ENCODE measurements at places on chromosomes 13 and 19.

DNA sequence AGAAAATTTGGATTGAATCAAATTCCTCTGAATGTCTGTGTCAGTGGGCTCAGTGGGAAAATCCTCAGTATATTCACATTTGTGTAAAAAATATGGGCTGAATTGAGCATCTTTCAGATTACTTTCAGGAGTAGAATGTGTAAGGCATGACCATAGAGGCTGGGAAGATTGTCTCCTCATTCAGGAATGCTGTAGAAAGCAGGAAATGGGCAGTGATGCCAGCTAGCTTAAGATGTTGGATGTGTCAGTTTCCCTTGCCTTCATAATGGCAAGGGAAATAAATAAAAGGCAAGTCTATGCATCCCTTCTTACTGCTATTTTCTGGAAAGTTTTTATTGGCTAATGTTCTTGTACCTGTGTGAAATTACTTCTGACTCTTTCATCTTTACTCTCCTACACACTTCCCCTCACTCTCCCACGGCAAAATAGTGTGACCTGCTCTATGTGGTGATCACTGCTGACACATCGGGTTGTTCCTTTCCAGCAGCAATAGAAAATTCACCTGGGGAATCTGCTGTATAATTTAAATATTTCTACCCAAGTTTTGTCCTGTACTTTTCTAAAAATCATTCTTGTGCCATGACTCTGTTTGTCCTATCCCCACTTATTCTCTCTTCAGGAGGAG lies 103.2 kb downstream of the LMO7 start:
- DNase-seq, result no peak

- no peak for DNase-seq
Observed at GRCh38 chr19:40982594-40983101, 8.4 kb upstream of the CYP2B6 start.

DNA sequence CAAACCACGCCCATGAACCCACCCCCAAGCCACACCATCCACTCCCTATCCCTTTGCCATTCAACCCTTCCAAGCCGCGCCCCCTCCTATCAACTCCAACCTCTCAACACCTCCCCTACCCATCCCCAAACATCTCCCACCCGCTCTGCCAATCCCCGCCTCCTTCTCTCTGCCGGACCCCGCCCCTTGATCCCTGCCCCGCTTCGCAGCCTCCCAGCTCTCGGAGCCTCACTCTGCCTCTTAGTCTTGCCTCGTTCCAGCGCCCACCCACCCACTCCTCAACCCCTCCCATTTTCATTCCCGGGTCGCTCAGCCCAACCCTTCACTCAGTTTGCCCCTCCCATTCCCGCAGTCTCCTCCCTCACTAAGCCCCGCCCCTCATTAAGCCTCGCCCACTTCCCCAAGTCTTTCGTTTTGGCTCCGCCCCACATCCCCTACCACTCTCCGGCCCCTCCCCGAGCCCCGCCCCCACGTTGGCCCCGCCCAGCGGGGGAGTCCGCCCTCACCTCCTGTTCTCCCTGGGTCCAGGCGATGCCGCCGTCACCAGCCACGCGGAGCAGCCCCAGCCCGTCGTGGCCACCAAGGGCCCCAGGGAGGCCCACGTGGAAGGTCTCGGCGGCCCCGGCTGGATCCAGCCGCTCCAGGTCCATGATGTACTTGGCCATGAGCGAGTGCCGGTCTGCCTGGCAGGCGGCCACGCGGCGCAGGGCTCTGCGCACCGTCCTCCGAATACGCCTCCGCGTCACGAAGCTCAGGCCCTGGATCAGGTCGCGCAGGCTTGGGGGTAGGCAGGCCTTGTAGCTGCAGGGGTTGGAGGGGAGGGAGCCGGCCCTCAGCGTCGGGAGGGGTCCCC lies 5.7 kb downstream of the JAK3 start:
- DNase-seq, result no peak

DNA sequence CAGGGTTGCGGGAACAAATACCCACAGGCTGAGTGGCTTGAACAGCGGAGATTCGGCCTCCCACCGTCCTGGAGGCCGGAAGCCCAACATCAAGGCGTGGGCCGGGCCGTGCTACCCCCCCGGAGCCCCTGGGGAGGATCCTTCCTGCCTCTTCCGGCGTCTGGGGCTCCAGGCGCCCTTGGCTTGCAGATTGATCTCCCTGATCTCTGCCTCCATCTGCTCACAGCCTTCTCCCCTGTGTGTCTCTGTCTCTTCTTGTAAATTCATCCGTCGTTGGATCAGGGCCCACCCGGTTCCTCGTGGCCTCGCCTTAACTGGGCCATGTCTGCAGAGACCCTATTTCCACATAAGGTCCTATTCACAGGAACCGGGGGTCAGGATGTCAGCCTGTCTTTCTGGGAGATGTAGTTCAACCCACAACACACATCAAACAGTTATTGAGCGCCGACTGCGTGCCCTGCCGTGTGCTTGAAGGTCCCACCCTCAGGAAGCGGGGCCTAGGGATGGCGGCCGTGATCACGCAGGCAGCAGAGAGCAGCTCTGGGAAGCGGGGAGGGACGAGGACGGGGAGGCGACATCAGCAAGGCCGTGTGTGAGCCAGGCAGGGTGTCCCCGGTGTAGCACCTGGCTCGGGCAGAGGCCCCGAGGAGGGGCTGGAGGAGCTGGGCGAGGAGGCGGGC lies 21.3 kb downstream of the HCN2 start:
- DNase-seq, result no peak

GRCh38 chr13:108700422-108701170 lies 71.2 kb downstream of the MYO16 start:
- no peak for DNase-seq

DNA sequence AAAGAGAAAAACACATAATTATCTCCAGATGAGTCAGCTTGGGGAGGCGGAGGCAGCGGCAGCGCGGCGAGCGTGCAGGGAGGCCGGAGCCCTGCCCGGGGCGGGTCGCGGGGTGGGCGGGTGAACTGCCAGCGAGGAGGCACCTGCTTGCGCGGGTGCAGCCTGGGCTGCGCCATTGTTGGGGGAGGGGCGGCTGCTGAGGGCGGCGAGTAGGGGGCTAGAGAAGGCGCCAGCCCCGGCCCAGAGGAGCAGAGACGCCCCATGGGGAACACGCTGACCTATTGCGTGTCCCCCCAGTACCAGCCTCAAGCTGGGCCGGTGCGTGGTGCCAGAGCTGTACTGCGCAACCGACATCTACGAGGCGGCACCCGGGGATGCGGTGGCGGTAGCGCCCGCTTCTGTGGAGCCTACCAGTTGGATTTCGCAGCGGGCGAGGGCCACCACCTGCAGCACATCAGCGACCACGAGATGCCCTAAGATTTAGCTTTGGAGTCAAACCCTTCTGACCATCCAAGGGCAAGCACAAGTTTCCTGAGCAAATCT lies 16.7 kb downstream of the ZNF100 start:
- no peak for DNase-seq

- no peak for DNase-seq
Observed at GRCh38 chr13:95146486-95146885, 154.8 kb downstream of the ABCC4 start.

DNA sequence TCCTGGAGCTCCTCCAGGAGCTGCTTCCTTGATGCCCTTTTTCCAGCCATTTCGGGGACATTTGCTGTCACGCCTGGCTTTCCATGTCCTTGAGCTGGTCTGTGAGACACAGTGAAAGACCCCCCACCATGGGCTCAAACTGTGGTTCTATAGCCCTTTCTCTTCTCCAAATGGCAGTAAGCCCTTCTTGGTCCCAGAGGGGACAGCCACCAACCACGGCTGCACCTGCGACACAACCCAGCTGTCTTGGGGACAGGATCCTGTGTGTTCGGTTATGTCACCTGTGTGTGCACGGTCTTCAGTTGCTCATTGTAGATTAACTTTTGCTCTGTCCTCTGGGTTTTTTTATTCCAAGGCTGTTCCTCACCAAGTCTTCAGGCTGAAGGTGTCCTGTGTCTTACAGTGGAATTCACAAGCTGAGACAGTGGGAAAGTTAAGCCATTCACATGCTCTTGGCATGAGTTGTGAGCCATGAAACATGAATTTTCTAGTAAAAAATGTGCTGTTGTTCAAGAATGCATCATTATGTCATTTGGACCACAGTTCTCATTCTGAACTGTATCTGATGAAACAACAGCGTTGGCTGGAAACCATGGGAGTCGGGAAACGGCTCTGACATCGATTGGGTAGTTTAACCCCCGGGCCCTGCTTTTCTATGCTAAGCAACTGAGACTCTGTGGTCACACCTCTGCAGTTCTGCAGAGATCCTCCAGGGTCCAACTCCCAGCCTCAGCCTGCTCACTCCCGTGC lies 129.5 kb upstream of the MCF2L start:
- DNase-seq, result no peak

GRCh38 chr19:53431399-53432087 lies at the start of gene ZNF761:
TSS of gene ZNF761 (plus strand) at chr19:53431984. CDS start at chr19:53447269, 15,285 bp downstream.
- DNase-seq, result peak; percentile 92

- DNase-seq, result no peak
Observed at GRCh38 chr13:92513672-92514071, 712.9 kb upstream of the GPC6 start.

DNA sequence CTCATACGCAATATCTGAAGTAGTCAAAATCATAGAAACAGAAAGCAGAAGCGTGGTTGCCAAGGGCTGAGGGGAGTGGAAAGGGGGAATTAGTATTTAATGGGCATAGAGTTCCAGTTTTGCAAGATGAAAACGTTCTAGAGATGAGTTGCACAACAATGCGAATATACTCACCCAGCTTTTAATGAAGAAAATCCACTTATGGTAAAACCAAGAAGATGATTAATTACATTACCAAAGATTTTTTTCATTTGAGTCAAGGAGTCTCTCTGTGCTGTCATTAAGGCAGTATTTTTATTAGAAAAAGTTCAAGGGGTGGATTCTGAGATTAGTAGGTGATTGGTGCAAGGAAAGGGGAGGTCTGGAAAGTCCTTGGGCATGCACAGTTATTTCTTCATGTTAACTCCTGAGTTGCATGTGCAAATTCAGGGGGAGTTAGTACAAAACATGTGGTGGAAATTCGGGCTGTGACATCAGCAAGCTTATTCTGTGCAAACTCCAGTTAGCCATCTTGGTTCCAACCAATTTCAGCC lies 6.9 kb upstream of the CBY2 start:
- DNase-seq, result peak; percentile 54

DNA sequence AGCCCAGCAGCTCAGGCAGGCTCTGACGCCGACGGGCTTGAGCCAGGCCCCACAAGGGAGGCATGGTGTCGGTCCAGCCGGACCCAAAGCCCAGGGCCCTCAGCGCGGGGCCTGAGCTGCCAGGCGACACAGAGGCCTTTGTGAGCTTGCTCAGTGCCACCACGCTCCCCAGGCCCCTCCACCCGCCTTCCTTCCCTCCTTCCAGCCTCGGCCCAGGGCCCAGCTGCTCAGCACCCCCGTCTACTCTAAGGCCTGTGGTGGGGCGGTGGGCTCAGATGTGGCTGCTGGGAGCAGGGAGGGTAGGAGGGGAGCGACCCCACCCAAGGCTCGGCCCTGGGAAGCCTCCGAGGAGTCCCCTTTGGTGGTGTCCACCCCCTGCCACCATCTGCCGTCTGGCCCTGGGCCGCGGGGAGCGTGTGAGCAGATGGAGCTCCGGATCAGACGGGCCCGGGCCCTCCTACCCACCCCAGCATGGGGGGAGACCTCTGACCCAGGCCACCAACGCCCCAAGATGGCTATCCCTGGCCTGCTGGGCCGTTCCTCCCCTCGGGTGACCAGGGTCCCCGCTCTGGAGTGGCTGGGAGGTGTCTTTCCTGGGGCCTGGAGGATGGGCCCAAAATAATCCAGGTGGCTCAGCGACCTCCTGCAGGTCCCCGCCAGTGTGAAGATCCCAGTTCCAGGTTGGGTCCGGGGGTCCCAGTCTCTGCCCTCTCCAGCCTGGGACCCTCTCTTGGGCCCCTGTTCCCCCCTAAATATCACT lies 7.8 kb downstream of the ZBTB7A start:
- no peak for DNase-seq

DNA sequence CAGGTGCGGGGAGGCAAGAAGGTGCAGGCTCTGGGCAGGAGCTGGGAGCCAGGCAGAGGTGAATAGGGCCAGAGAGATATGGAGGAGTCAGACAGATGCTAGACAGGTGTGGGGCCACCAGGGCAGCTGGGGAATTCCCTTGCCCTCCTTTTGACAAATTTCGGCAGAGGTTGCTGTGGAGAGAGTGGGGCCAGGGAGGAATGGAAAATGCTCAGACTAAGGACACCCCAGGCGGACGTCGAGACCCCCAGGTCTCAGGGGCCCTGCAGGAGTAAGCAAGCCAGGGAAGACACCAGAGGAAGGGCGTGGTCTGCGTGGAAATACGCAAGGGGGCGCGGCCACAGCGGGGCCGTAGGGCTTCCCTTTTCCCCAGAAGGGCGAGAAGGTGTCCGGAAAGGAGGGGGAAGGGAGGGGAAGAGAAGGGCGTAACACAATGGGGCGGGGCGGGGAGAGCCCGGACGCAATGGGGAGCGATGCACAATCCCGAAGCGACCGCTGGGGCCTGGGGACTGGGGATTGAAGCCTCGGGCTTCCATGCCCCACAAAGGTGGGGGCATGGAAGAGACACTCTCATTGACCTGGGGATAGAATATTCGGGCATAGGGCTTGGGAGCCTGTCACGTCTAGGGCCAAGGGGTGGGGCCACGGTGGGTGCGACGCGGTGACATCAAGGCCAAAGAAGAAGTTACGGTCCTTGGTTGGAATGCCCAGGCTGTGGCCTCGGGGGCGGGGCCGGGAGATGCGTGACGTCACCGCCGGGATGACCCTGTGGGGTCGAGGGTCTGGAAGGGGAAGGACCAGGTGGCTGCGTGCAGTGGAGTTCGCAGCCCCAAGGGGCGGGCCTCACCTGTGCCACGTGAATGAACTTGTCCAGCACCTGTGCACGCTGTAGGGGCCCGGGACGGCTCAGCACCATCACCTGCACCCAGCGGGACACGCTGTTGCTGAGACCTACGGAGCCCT lies 8.2 kb downstream of the RASGRP4 start:
- DNase-seq, result peak; percentile 94

GRCh38 chr13:40637643-40638042 lies 28.8 kb downstream of the FOXO1 start:
- DNase-seq, result no peak

Measured in CD14-positive monocyte (primary cell).